Activated T-cell treated with anti-CD3 and anti-CD28 coated beads for 48 hours (primary cell): ENCODE measurements at places on chromosomes 5 and 9.

GRCh38 chr9:22645893-22646292 lies 199.3 kb downstream of the DMRTA1 start:
- no peak for DNase-seq

DNA sequence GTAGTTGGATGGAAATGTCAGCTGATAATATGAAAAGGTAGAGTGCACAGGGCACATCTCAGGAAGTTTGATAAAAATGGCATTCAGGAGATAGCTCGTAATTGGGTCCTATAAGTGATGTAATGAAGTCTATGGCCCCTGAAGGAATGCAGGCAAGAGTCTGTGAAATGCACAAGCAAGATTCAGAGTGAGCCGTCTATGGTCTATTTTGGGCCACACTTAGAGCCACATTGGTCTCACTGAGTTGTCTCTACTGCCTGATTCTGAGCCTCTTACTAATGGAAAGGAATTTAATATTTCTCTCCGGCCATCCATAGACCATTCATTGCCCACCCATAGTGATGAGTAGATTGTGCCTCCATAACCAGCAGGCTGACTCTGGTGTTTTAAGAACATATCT lies 111.3 kb upstream of the KCNN2 start:
- no peak for DNase-seq

- no peak for DNase-seq
These were observed 68.6 kb downstream of the GDNF start for GRCh38 chr5:37771203-37771611.

GRCh38 chr9:127907867-127908659 lies 8.7 kb upstream of the ST6GALNAC6 start:
- DNase-seq: no peak

GRCh38 chr9:129282272-129282671 lies 104.2 kb upstream of the IER5L start:
- no peak for DNase-seq

DNA sequence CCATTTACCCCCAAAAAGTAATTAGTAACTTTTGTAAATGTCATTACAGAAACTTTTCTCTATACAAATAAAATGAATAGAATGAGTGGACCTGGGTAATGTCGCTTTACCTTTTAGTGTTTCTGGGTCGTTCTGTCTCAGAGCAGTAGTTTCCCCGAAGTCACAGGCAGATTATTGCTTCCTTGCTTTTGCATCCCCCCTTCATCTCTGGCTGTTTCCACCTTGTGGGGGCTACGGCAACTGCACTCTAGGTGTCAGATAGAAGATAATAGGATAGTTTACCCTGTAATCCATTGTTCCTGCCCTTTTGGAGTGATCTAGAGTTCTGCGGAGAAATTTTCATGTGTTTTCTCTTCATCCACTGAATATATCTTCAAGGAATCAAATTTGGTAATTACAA lies 68.7 kb downstream of the PRR16 start:
- no peak for DNase-seq

- no peak for DNase-seq
These were observed 98.3 kb downstream of the GDA start for GRCh38 chr9:72247549-72247948.

DNA sequence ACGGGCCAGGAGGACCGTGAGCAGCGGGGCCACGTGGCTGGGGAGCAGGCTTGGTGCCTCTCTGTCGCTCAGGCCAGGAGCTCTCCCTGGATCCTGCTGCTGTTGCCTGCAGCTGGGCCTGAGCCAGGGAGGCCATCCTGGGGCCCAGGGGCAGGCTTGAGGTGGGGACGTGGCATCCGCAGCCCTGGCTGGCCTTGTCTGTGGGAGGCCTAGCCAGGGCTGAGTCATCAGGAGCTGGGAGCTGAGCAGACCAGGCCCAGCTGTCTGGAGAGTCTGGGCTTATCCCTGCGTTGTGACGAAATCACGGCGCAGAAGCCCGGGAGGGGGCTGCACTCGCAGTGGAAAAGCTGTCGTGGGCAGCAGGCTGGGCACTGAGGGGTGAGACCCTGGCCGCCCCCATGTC lies 138.8 kb upstream of the COL5A1 start:
- DNase-seq: no peak

- no peak for DNase-seq
These were observed 55.3 kb downstream of the RANBP17 start for GRCh38 chr5:170917113-170917512.

GRCh38 chr5:171499611-171500010 lies 80.2 kb downstream of the FGF18 start:
- DNase-seq: no peak

GRCh38 chr5:96094904-96095303 lies 133.3 kb upstream of the ELL2 start:
- no peak for DNase-seq

GRCh38 chr5:170296935-170297588 lies 515 bp downstream of the LCP2 start:
- DNase-seq: no peak

DNA sequence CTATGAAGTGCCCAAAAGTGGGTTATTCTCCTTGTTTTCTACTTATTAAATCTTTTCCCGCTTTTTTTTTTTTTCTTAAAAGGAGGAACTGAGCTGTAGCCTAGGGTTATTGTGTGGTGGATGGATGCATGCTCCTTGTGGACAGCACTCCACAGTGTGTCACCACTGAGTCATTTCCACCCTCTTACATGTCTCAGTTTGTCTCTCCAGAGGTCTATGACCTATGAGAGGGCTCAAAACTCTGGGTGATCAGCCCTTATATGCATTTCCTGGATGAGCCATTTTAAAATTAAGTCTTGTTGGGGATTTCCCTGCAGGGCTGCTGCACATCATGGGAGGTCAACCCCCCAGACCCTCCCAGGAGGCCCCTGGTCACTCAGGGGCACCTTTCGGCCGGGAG lies 102.2 kb upstream of the MOCS2 start:
- peak; percentile 2 for DNase-seq

DNA sequence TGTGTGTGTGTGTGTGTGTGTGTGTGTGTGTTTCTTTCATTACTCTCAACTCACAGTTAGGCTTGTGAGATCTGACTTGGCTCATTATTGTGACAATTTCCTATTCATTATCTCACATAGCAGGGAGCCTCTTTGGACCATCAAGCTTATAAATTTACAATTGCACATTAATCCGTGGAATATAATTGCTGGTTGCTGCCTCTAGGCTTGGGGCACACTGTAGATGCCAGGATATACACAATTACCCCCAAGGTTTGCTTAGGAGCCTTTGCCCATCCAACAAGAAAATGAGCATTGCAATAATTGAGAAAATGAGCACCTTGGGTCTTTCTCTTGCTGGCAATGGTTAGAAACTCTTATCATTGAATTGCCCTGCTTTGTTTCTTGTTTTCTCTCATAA lies 161.6 kb upstream of the DMRTA1 start:
- DNase-seq: no peak

DNA sequence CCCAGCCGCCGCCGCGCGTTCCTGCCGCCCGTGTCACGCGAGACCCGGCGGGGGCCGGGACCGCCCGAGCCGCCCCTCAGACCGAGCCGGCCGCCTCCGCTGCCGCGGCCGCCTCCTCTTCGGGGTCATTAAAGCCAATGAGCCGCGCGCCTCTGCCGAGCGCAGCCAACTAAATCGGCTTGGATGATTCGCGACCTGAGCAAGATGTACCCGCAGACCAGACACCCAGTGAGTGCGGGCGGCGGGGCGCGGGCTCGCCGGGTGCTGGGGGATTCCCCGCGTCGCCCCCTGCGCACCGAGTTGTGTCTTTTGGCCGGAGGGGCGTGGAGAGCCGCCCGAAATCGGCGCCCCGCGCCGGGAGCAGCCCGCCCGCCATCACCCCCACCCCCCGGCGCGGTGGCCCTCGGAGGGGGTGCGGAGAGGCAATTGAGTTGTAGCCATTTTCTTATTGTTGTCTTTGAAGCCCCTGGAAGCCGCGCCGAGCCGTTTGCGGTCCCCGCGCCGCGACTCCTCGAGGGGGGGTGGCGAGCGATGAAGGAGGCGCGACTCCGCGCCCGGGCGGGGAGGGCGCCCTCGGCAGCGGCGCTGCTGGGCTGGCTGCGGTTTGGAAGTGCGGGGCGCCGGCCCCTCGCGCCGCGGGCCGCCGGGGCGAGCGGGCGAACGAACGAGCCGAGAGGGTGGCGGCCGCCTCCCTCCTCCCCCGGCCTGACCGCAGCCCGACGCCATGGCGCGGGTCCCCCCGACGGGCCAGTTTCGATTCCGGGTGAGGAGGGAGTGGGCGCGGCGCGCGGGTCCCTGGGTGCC lies 1.0 kb downstream of the TLE4 start:
- peak; percentile 50 for DNase-seq

GRCh38 chr5:128009403-128009802 lies 74.2 kb upstream of the SLC12A2 start:
- DNase-seq: no peak

DNA sequence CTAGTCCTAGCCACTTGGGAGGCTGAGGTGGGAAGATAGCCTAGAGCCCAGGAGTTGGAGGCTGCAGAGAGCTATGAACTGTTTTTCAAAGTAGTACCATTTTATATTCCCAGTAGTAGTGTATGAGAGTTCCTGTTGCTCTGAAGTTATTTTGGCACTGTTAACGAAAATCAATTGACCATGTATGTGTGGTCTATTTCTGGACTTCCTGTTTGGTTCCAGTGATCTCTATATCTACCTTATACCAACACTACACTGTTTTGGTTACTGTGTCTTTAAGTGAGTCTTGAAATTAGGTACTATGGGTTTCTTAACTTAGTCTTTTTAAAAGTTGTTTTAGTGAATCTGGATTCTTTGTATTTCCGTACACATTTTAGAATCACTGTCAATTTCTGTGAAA lies 13.6 kb downstream of the SLF1 start:
- no peak for DNase-seq

DNA sequence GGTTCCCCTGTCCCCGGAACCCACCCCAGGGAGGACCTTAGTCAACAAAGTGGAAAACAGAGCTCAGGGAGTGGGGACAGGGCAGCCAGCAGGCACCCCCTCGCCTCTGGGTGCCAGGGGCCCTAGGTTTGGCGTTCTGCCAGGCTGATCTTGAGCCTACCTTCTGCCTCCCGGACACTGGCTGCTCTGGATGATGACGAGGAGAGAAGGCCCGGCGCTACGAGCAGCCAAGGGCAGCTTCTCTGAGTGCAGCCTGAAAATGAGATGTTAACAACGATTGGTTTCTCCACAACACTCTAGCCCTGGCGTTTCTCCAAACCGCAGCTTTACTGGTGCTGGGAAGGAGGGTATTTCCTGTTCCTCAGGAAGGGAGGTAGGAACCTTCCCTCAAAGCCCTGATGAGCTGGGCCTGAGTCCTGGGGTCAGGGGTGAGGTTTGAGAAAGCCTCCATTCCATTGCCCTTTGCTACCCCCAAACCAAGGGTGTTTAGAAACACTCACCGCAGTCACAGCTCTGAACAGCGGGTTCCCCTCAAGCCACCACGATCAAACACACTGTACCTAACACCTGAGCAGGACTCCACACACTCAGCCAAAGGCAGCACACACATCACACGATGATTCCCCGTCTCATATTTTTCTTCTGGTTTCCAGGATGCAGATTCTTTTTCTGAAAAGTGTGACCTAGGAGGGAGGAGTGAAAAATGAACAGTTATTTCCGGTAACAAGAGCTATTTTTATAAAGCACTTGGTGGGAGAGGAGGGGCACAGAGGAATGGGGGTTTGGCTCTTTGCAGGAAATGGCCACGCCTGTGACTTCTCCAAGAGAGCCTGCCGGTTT lies at the start of gene STING1:
STING1 (minus strand) TSS at position 709 of the 840 bp plus-strand sequence. CDS start 1,054 bp downstream, outside the sequence.
- DNase-seq: peak; percentile 57

- no peak for DNase-seq
These were observed 1.2 kb downstream of the USP20 start for GRCh38 chr9:129836311-129837007.

- no peak for DNase-seq
These were observed at the start of gene SLC24A2 for GRCh38 chr9:19788614-19789271. SLC24A2 (minus strand) TSS chr9:19789037.
